ENCODE measurements at places on chromosomes 11 and 22.

- DNase-seq, result no peak
These were observed 432.1 kb downstream of the DYNC2H1 start for GRCh38 chr11:103541186-103541795.

GRCh38 chr11:43486141-43486540, 127.4 kb downstream of the TTC17 start:
- DNase-seq, result no peak

DNA sequence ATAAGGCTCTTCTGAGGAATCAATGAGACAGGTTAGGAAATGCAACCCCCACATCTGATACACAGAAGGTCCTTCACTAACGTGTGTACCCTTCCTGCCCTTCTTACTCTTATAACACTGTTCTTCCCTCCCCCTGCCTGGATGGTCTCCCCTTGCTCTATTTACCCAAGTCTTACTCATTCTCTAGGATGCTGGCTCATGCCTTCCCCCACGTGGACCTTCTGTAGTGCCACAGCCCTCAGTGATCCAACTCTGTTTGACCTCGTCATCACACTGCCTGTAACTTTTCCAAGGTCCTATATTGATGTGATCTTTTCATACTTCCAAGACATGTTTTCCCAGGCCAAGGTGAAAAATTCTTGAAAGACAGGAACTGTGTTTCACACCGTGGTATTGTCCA, 79.8 kb downstream of the C11orf58 start:
- no peak for DNase-seq

GRCh38 chr11:109597336-109597735, 175.3 kb downstream of the C11orf87 start:
- DNase-seq, result no peak

DNA sequence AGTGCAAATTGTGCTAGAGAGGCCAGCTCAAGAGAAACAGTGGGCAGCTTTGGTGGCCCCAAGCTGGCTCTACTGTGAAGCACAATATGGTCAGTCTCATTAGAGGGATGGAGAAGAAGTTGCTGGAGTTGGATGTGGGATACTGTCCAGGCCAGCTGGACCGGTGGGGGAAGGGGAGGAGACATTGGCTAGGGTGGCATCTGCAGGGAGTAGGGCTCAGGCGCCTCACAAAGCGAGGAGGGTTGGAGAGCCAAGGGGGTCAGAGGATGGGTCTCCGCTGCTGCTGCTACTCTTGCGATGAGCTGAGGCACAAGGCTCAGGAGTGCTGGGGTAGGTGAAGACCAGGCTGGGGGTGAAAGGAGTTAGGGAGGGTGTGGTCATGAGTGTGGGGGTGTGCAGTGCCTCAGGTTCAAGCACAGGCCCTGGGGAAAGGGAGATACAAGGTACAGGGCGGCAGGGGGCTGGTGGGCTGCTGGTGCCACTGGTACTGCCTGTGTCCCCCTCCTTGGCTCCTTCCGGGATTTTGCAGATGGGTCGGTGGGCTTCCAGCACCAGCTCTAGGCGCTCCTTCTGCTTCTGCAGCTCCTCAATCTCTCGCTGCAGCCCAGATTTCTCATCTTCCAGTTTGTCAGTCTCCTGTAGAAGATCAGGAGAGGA, 2.3 kb downstream of the CCDC85B start:
- DNase-seq, result no peak

GRCh38 chr11:107792049-107792443, 66.5 kb downstream of the SLC35F2 start:
- no peak for DNase-seq

DNA sequence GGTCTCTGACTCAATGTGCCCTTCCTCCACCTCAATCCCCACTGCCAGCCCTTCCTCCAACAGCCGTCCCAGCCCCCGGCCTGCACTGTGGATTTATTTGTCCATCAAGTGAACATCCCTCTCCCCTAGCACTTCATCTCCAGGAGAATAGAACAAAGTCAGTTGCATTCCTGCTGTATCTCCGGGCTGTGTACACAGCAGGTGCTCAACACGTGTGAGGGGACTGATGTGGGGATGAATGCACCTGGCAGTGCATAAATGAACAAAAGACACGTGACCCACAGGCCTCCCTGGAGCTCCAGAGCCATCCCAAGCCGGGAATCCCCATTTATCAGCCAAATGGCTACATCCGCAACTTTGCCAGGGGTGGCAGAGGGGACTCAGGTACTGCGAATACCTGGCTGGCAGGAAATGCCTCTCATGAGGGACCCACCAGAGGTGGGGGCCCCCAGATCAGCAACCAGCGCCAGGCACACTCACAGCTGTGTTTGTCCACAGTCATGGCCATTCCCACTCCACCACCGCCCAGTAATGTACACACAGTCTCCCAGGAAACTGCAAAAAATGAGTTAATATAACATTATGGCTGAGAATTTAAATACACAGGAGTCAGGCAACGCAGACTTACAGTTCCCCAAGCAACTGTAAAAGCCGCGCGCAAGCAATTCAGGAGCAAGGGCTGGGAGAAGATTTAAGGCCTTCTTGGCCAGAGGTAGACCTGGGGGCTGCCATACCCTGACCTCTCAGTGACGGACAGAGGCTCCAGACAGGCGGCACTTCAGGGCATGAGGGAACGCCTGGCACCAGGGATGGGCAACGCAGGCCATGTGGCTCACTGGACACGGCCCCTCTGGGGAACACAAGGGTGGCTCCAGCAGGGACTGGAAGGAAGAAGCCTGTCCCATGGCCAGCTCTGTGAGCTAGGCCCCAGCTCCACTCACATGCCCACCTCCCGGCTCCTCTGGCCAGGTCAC, 50.3 kb upstream of the TCF20 start:
- DNase-seq, result no peak

- no peak for DNase-seq
These were observed 441.8 kb downstream of the TBC1D22A start for GRCh38 chr22:47204002-47204979.

DNA sequence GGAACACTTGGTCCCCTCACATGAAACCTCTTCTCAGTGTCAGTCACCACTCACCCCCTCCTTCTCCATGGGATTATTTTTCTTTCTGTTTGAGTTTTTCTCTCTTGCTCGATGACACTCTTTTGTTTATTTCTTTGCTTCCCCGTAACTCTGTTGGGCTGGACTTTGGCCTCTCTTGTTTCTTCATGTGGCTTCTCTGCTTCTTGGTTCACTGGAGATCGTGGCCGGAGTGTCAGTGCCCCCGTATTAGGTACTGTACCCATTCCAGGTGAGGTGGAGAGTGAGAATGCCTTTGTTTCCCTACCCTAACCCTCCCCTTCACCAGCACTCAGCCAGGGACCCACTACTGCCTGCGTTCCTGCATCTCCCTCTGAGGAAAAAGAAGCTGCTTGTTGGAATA, 32.5 kb downstream of the CYB5R2 start:
- no peak for DNase-seq

DNA sequence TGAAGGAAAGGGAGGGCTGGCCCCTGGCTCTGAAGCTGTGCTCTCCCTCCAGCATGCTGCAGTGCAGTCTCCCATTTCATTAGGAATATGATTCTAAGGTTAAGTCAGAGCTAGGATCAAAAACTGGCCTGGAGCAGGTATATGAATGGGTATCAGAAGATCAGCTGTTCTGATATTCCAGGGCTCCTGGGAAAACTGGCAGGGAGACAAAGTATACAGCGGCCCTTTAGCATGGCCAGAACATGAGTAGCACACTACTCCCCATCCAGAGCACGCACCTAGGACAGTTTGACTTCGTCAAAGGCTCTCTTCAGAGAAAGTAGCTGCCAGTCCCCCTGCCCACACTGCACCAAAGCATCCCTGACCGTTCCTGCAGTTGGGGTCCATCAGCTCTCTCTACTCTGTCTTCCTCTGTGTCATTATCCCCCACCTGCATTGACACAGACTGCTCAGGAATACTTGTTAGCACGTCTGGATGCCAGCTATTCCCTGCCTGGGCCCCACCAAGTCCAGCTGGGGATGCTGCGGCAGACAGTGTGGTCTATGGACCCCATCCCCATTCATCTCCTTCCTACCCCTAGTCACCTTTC, 4.0 kb upstream of the FCHSD2 start:
- no peak for DNase-seq

DNA sequence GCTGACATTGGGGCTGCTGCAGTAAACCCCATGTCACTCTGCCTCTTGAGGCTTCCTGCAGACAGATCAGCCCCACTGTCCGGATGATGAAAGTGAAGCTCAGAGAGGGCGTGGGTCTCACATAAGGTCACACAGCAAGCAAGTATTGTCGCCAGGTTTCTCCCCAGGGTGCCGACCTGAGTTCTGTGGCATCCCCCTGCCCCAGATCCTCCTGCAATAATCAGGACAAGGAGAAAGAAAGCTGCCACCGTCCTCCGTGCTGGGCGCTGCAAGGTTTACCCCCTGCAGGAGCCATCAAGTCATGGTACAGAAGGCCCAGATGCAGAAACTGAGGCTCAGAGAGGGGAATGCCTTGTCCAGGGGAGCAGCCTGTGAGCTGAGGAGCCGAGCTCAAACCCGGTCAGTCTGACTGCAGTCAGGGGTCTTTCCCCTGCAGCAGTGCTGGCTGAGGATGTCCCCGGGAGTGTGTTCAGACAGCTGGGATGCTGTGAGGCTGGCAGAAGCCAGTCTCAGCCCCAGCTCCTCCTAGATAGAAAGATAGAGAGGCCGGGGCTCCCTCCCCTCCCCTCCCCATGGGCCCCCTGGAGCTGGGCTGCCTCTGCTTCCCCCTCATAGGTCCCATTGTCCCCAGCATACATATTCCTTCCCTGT, 13.2 kb downstream of the EMID1 start:
- no peak for DNase-seq

DNA sequence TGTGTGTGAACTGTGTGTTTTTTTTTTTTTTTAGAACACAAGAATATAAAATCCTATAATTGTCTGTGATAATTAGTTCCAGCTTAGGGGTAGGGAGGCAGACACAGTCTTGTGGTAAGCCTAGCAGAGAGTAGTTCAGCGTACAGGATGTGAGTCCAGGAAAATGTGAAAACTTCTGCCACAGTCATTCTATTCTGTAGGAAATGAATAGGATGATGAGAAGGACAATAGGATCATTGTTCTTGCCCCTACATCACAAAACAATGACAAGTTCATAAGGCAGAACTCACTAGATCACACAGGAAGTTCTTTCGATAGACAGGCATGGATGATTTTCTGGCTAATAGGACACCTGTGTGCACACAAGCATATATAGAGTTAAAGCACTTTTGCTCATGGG, 132.2 kb downstream of the NAV2 start:
- no peak for DNase-seq

DNA sequence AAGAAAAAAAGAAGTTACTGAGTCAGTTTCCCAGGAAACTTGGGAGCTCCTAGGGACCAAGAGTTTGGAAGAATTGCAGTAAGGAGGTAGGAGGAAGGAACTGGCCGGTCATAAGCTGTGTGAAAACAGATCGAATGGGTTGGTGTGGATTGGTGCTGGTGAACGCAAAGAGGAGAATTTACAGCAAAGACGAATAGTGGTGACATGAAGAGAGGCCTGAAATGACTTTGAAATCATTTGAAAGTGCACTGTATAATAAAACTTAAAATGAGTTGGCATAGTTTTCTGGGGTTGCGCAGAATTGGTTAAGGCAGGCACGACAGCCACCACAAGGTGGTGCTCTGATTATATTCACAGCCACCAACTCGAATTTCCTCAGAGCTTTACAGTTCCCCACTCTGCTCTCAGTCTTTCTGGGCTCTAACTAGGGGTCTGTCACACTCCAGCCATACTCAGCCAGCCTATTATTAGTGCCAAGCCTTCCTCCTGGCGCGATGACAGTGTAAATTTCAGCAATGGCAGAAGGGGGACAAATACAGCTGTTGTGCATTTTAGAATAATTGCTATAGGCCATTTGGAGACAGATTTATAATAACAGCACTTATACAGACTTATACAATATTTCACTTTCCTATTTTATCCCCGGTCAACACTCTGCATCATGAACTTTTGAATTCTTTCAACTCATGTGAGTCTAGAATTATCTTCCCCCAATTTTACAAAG, 8.3 kb upstream of the HTR3B start:
- no peak for DNase-seq

- no peak for DNase-seq
These were observed 81.0 kb downstream of the TRMU start for GRCh38 chr22:46416520-46416871.

DNA sequence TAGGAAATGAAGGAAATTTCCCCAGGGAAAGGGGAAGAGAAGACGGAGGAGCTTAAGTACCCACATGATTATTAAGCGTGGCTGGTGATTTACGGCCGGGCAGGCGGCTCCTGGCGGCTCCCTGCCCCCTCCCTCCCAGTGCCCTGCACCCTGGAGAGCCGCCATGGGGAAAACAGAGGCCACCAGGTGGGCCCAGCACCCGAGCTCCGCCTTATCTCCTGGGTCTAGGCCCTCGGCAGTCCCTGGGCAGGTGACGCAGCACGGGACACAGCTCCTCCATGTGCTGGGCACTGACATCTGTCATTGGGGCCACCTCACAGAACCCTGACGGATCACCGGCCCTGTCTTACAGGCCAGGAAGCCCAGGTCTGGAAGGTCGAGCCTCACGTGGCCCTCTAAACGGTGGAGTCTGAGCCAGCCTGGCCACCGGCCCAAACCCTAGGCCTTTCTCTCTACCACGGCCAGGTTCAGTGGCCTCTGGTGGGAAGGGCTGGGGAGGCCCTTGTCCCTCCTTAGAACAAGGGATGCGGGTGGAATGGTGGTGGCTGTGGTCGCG, 60.2 kb upstream of the PPARA start:
- no peak for DNase-seq

DNA sequence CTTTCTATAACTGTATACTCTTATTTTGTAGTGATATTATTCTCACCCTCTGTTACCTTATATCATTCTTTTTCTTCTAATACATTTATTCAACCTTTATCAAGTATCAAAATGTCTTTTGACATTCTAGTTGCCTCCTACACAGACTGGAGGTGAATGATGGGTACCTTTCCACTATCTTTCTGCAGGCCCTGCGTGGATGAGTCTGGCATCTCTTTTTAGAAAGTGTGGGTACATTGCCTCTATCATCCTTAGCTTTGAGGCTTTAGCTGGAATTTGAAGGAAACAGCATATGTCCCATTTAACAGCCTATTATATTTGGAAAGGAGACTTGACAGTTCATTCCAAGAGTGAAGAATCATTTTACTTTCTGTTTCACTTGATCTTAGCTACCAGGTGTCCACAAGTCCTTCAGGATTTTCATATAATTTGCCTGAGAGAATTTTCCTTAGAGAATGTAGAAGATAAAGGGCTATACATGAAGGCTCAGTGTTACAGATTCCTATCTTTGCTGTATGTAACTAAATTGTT, 192.0 kb downstream of the CWF19L2 start:
- DNase-seq, result no peak

Data from stimulated activated CD8-positive, alpha-beta memory T cell treated with anti-CD3 and anti-CD28 coated beads, Interleukin-4, amount 100 ng/mL, for 4 hours (primary cell).